Ecto neural progenitor cell (in vitro differentiated cells): ENCODE measurements at places on chromosomes 5 and 9.
A peak's percentile ranks its signal among the peaks of the same experiment; 100 is the strongest.

GRCh38 chr9:136525841-136526499 lies 19.9 kb downstream of the NOTCH1 start:
- DNase-seq = peak; percentile 71

GRCh38 chr5:98839469-98840383 lies 66.3 kb downstream of the RGMB start:
- no peak for DNase-seq

DNA sequence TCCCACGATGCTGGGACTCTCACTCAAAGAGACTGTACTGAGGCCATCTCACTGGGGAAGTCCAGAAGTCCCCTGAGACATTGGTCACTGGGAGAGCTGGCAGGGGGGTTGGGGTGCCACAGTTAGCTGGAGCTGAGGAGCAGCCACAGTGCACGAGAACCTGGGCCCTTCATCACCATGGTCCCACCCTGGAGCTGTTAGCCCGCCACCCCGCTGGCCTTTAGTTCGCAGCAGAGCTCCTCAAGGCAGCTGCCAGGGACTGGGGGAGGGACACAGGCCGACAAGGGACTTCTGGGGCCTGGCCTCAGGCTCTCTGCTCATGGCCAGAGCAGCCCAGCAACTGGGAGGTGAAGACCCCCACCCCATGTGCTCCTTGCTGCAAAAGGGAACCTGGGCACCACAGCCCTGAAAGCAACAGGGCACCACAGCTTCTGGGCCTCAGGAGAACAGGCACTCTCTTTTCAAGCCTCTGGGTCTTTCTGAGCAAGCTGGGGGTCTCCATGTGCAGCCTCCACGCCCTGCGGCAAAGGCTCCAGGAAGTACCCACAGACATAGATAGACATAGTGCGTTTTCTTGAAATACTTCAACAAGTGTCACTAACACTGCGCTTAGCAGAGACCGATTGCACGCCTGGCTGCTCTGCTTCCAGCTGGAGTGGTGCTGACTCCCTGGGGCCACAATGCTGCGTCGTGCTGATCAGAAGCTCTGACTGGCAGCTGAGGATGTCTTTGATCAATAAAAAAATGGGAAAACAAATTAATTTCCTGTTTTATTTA lies 46.0 kb downstream of the VAV2 start:
- no peak for DNase-seq

DNA sequence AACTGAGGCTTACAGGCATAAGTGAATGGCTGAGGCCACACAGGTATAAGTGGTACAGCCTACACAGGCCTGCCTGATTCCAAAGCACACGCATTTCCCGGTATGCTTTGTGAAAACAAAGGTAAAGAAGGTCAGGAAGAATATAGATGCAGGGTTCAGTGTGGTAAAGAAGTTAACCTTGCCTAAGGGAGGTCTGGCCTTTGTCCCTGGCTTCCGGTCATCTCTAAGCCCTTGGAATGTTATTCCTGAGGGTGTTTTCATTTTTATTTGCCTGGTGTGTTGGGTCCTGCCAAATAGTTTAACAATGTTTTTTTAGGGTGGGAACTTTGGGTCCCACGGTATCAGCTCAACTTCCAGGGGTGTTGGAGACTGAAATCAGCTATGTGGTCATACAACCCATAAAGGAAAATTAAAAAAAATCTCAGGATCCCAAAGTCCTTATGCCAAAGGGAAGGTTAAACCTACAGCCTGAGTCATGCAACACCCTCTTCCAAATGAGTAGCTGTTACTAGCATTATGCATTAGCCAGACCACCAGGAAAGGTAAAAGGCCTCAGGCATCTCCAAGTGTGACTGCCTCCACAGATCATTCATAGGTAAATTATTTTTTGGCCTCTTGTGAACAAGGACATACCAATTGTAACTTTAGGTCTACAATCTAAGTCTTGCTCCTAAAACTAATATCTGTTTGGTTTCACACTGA lies 124.6 kb downstream of the ATP10B start:
- DNase-seq = no peak

- DNase-seq = no peak
Observed at GRCh38 chr5:159050316-159051143, 49.2 kb downstream of the EBF1 start.

DNA sequence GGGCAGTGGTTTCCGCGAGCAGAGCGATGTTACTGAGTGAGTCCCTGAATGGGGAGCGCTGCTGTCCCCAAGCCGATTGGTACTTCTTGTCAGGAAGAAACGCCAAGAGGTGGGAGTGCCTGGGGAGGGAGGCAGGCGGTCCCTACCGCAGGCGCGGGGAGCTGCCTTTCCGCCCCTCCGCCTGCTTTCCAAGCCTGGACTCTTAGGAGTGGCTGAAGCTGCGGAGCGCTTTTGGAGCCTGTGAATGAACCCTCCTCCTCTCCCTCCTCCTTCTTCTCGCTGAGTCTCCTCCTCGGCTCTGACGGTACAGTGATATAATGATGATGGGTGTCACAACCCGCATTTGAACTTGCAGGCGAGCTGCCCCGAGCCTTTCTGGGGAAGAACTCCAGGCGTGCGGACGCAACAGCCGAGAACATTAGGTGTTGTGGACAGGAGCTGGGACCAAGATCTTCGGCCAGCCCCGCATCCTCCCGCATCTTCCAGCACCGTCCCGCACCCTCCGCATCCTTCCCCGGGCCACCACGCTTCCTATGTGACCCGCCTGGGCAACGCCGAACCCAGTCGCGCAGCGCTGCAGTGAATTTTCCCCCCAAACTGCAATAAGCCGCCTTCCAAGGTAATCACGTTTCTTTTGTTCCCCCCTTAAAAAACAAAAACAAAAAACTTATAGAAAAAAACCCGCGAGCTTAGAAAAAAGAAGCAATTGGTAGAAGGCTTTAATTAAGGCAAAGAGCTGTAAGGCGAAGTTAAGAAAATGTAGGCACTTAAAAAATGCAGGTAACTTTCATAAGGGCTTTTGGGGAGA lies at the start of gene VCAN:
TSS of gene VCAN (plus strand) at position 340 of the 808 bp plus-strand sequence. CDS start 11,775 bp downstream, outside the sequence.
- DNase-seq = peak; percentile 80

DNA sequence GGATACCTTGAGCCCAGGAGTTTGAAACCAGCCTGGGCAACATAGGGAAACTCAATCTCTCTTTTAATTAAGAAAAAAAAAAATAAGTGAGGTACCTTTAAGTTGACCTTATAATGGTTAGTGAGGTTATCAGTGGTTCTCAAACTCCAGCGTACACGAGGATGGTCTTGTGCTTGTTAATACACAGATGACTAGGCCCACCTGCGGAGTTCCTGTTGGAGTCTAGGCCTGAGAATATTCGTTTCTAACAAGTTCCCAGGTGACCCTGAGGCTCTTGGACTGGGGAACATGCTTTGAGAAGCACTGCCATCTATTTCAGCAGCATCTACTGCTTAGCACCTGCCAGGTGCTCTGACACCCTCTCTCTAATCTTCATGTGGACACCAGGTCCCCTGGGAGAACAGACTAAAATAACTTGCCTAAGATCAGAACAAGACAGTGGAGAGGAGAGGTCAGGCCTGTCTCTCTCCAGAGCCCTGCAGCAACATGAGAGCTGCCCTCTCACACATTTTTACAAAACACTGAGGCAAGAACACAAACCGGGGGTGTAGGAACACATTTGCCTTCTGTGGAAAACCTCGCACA lies 24.6 kb downstream of the TLE1 start:
- DNase-seq = no peak

DNA sequence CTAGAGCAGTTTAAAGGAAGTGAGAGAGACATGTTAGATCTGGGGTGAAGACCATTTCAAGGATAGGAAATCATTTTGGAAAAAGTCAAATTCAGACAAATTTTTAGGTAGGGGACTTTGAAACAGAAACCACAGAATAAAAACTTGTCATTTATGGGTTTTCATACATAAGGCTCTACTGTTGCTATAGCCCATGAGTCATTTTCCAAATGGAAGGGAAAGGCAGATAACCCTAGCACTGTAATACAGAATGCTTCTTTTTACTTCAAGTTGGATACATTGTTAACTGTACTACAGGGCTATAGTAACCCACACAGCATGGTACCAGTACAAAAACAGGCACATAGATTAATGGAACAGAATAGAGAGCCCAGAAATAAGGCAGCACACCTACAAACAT lies 455.4 kb downstream of the EBF1 start:
- no peak for DNase-seq

GRCh38 chr5:172443441-172444109 lies 10.8 kb downstream of the SH3PXD2B start:
- DNase-seq = no peak

GRCh38 chr9:7234144-7234543 lies 476.4 kb downstream of the KDM4C start:
- no peak for DNase-seq

GRCh38 chr5:16431490-16431889 lies 34.1 kb downstream of the ZNF622 start:
- DNase-seq = no peak

DNA sequence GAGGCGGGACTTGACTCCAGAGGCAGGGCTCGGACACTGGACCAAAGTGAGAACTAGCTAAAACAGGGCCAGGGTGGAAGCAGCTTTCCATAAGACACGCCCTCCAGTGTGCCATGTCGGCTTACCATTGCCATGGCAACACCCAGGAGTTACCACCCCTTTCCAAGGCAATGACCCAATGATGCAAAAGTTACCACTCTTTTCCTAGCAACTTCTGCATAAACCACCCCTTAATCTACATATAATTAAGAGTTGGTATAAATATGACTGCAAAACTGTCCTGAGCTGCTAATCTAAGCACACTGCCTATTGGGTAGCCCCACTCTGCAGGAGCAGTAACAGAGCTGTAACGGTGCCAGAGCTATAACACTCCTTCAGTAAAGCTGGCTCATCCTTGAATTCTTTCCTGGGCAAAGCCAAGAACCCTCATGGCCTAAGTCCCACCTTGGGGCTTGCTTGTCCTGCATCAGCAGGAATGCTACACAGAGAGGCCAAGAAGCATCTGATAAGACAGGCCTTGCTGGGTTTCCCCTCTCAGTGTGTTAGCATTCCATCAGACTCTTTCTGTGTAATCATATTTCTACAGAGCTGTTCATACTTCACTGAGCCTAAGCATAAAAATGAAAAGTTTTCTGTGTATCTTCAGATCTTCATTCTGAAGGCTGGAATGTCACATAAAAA lies 262.7 kb upstream of the KLF9 start:
- no peak for DNase-seq
